Hindlimb muscle (tissue), 1 donor: ENCODE measurements at places on chromosomes 6 and 20. TPM values are rescaled to one million over a fixed set of nuclear protein-coding genes. Genes with fewer than 3 reads are reported as not detected.

The DEFB121 gene
- polyA plus RNA-seq, result not detected

The PROCR gene
- polyA plus RNA-seq, result 43.5 TPM

The FABP7 gene
- polyA plus RNA-seq, result 0.39 TPM

The FKBP1C gene
- 1.9 TPM for polyA plus RNA-seq

GRCh38 chr6:52106994-52107393 is 19.6 kb upstream of the PKHD1 start:
- no peak for DNase-seq

- no peak for DNase-seq
Observed at GRCh38 chr6:162063666-162064065, 663.9 kb downstream of the PRKN start.

DNA sequence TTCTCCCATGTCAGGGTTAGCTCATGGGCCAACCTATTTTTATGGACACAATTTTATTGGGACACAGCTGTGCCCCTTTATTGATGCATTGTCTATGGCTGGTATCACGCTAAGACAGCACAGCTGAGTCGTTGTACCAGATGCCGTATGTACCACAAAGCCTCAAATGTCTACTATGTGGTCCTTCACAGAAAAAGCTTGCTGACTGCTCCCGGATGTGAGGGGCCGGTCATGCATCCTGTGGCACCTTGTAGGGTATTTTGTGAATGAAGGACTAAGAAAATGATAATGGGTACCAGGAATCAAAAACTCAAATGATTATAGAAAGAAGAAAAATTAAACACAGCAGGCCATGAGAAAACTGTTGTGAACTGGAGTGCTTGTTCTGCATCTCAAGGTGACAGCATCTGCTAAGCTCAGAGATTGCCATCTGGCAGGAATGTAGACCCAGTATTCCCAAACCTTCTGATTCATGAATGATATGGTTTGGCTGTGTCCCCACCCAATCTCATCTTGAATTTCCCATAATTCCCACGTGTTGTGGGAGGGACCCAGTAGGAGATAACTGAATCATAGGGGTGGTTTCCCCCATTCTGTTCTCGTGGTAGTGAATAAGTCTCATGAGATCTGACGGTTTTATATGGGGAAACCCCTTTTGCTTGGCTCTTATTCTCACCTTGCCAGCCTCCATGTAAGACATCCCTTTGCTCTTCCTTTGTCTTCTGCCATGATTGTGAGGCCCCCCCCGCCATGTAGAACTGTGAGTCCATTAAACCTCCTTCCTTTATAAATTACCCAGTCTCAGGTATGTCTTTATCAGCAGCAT is 248.5 kb downstream of the TSHZ2 start:
- no peak for DNase-seq

DNA sequence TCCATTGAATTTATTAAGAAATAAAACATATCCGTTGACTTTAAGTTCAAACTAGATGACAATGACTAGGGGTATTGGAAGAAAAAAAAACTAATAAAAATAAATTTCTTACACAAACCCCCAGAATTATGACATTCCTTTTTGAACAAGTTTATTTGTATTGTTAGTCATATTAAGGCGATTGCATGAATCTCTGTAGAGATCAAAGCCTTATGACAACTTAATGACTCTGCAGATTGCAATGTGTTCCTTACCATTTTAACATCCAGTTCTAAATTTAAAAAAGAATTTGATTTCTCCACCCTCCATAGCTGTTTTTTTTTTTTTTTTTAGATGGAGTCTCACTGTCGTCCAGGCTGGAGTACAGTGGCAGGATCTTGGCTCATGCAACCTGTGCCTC is 189.8 kb upstream of the CEP162 start:
- DNase-seq, result no peak
